Progenitor cell of endocrine pancreas (in vitro differentiated cells): ENCODE measurements at places on chromosomes 1 and 21.

GRCh38 chr1:173042806-173043205 is 7.9 kb downstream of the TNFSF18 start:
- DNase-seq, result no peak

- no peak for DNase-seq
These were observed 171.0 kb downstream of the ZC3H11B start for GRCh38 chr1:219441884-219442283.

DNA sequence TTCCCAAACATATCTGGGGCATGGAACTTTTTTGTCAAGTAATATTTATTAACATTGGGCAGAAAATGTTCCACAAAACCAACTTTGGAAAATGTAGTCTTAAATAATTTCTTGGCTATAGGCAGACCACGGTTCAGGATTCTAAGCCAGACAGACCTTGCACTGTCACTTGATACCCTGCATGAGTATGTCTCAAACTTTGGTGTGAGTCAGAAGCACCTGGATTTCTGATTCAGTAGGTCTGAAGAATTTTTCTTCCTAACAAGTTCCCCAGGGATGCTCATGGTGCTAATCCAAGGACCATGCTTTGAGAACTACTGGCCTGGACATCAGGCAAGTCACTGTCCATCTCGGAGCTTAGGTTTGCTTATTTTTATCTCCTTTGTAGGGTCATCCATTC is 562.0 kb downstream of the PLPP3 start:
- DNase-seq, result no peak

- DNase-seq, result no peak
These were observed 17.7 kb upstream of the TAL1 start for GRCh38 chr1:47249755-47250154.

DNA sequence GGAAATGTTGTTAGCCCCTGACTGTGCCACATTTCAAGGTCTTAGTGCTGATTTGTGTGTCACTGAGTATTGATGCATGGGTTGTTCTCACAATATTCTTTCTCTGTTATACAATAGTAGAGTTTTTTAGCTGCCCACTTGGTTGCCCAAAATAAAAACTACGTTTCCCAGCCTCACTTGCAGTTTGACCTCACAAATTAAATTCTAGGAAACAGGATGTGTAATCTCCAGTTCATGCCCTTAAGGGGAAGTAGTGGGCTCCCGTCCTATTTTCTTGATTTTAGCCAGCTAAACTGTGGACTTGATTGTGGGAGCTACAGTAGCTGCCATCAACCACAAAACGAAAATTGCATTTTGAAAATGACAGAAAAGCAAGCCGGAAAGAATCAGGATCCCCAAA is 27.3 kb upstream of the LAMC1 start:
- DNase-seq, result no peak

DNA sequence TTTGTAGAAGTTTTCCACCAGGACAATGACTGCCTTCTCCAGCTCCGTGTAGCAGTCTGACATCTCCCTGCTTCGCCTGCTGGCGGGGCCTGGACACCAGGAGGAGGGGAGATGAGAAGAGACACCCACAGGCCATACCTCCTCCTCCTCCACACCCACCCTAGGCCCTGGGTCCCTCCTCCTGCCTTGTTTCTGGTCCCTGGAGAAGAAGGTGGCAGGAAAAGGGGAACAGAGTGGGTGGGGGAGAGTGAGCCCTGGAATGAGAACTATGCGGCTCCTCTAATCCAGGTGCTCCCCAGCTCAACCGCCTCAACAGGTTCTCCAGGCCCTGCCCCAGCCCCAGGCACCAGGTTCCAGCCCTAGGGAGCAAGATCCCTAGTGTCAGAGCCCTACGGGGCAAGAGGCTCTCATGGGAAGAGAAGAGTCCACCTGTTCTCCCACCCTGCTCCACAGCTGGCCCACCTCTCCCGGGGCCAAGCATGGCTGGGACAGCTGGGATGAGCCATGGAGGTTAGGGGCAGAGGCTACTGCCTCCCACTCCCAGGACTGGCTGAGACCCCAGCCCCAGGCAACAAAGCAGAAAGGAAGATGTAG is 4.8 kb downstream of the S100A16 start:
- DNase-seq, result no peak

- no peak for DNase-seq
These were observed 12.4 kb upstream of the NBPF1 start for GRCh38 chr1:16625497-16626408.
